ENCODE measurements at places on chromosomes 2 and 18.
A peak's percentile ranks its signal among the peaks of the same experiment; 100 is the strongest.

DNA sequence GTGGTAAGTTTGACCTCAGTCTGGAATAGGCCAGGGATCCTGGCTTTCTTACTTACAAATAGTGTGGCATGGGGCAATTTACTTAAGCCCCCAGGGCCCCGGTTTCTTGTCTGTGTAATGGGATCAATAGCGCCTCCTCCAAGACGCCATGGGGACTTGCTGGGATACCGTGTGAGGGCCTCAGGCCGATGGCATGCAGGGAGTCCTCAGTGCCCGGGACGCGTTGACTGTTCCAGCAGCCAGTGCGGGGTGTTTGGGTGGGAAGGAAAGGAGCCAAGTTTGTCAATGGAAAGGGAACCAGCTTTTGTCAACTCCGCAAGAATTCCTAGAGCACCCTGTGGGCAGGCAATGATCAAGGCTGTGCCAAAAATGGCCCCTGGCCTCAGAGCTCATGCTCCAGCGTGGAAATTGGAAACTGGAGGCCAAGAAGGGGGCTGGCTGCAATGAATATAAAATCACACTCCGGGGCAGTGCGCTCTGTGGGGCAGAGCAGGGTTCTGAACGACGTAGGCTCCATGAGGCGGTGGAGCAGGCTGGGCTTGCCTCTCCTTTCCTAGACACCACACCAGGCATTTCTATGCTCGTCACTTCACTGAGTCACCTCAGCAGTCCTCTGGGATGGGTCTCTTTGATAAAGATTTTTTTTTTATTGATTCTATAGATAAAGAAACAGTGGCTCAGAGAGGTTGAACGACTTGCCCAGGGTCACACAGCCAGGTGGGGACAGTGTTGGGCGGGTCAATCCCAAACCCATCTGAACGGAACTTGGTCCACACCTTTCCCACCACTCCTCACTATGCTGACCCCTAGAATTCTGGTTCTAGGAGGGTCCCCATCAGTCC, 56.7 kb upstream of the ASAP2 start:
- DNase-seq = no peak

GRCh38 chr18:77069931-77070330, 62.7 kb downstream of the MBP start:
- no peak for DNase-seq

GRCh38 chr2:172774302-172774701, 38.7 kb downstream of the RAPGEF4 start:
- DNase-seq = no peak

DNA sequence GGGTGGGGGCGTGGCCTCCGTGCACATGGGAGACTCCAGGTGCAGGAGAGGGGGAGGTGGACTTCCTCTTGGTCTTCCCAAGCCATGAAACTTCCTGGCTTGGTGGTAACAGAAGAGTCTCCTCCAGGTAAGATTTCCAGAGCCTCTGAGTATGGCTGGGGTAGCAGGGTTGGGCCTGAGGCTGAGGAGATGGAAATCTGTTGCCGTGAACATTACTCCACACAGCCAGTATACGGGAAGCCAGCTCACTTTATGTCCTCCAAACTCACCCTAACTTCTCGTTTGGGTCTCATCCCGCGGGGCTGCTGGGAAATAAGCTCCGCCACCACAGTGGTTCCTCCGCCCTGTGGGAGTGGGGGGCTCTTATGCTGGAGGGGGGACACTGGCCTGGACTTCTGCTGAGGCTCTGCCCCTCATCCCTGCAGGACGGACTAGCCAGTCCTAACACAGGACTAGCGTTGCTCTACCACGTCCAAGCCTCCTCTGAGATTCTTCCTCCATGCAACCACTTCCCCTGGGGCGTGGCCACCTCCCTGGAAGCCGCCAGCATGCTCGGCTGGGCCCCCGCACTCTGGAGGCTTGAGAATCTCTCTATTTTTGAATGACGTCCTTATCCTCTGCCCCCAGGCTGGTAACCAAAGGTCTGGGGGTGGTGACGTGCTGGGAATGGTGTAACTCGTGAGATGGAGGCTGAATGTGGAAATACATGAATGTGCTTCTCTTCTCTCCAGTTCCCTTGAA, 777 bp upstream of the RAB17 start:
- no peak for DNase-seq

GRCh38 chr2:175431101-175431946, 249.8 kb upstream of the ATP5MC3 start:
- no peak for DNase-seq

GRCh38 chr18:55448420-55448819, 139.6 kb downstream of the TCF4 start:
- no peak for DNase-seq

DNA sequence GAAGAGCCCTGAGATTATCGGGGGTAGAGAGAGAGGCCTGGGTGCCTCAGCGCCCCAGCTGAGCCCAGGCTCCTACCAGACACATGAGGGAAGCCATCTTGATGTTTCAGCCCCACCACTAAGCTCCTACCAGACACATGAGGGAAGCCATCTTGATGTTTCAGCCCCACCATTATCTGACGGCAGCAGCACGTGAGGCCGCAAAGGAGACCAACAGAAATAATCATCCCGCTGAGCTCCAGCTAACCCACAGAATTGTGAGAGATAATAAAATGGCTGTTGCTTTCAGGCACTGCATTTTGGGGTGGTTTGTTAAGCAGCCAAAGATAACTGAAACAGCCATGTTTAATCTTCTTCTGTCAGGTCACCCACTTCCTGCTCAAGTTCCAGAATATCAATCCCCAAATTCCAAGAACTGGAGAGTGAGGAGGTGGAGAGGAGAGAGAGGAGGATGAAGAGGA, 29.3 kb upstream of the SOS1 start:
- DNase-seq = no peak

DNA sequence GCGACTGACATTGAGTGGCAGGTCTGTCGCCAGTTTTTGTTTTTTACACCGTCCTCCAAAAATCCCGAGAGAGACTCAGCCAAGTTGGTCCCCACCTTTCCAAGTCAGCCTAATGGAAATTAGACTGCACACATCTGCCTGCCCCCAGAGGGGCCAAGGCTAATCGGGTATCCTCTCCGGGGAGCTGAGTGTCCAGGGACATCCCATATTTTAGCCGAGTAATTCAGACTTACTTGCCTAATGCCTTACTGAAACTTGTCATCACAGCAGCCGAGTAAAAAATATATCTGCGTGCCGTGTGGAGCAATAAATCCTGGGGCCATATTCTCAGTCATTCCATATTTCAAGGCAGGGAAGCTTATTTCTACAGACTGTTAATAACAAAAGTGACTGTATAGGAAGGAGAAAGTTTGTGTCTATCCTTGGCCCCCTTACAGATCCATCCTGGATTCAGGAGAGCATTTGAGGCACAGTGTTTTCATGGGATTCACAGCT, 38.9 kb upstream of the NRP2 start:
- no peak for DNase-seq

DNA sequence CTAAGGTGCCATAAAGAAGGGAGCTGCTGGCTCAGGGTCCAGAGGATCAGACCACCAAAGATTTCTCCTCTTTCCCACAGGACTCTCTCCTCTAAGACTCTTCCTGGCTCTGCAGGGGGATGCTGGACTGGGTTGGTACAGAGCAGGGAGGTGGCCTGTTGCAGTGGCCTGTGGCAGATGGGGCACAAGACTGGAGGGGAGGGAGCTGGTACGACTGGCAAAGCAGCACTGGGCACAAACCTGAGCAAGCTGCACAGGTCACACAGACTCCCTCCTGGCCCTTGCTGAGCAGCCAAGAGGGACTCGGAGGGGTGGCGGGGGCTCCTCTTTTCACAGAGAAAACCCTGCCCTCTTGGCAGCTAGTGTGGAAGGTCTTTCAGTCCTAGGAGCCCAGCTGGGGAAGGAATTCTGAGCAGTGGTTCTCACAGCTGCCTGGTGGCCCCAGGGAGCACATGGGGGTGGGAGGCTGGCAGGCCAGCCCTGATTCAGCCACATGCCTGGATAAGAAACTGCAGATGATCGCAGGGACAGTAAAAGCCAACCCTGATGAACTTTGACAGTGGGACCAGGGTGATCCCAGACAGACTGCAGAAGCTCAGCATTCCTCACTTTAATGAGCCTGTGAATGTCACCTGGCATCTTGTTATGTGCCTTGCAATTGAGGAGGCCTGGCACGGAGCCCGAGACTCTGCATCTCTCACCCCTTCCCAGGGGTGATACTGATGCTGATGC, 32.5 kb upstream of the ACAA2 start:
- DNase-seq = no peak

DNA sequence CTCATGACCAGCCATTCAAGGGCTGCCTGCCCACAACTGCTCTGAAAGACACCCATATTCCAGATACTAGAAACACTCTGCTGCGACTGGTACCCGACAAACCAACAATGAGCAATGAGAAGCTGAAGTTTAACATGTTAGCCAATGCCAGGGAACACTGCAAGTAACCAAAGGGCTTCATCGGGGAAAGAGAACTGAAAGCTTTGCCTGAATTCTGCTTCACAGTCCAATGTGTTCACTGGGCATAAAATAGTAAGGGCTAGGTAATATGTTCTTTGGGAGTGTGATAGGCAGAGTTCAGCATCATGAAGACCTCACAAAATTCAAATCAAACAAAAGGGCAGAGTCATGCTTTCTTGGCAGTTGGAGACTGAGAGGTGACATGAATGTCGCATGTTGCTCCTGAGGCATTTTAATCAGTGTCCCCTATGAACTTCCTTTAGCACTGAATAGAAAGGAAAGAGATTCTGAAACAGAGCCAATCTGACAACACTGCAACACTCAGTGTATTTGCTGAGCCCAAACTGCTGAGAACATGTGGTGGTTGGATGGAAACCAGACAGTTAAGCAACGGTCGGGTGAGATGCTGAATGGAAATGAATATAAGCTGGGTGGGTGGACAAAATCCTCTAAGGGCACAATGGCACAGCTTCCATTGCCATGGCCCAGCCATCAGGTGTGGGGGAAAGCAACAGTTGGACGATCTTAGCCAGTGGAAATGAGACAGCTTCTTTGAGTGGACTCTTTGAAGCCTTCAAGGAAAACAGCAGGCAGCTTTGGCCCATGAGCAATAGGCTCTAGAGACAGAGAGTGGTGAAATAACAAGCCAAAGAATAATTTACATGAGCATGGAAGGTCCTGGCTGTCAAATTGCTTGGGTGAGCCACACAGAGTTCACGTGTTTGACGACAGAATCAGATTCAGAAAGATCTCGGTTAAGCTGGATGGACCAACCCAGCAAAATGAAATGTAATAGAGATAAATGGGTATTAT, 277.5 kb downstream of the AFF3 start:
- peak; percentile 41 for DNase-seq

DNA sequence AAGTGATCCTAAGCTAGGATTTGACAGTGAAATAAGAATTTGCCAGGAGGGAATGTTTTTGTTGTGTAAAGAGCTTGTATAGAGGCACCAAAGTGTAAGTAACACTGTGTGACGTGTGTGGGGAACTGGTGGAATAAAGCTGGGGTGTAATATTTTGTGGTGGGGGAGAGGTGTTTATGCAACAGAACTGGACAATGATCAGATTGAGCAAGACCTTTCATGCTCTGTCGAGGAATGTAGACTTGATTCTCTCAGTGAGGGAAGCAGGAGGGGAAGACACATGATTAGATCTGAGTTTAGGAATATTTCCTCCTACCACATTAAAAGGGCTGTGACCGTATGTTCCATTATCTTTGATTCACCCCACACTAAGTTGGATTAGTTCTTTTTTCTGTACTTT, 43.6 kb downstream of the EFEMP1 start:
- no peak for DNase-seq

GRCh38 chr2:128341621-128342020, 23.0 kb upstream of the HS6ST1 start:
- no peak for DNase-seq
